ENCODE measurements at places on chromosomes 1 and 21.

DNA sequence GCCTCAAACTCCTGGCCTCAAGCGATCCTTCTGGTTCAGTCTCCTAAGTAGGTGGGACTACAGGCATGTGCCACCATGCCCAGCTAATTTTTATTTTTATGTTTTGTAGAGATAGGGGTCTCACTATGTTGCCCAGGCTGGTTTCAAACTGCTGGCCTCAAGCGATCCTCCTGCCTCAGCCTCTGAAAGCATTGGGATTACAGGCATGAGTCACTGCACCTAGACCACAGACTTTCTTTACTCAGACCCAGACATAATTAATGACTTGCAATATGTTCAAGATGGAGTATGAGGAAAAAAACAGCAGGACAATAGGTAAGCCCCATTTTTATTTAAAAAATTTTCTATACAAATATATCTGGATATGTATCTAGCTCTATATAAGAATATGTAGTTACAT lies 13.2 kb downstream of the KANK4 start:
- no peak for DNase-seq

DNA sequence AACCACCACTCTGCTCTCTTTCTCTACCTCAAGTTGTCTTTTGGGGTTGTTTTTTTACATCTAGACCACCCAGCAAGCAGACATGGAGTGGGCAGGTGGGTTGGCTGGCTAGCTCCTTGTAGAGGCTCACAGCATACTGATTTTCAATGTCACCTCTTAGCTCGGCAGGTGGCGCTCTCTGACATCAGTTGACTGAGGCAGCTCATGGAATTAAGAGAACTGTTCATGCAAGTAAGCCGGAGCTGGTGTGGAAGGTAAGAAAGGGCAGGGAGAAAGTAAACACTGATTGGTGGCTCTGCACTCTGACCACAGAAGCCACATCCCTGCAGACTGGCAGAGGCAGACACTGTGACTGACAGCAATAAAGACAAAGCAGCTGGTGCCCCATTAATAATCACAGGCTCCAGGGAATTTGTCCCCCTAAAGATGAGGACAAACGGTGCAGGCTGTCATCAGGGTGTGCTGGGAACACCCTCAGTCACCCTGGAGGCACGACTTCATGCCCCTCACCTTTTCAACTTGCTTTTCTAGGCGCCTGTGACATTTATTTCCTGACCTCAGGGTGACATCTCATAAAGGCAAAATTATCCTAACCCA lies 226.8 kb downstream of the LMX1A start:
- no peak for DNase-seq

GRCh38 chr1:35661474-35661795 lies 20.1 kb upstream of the PSMB2 start:
- no peak for DNase-seq

DNA sequence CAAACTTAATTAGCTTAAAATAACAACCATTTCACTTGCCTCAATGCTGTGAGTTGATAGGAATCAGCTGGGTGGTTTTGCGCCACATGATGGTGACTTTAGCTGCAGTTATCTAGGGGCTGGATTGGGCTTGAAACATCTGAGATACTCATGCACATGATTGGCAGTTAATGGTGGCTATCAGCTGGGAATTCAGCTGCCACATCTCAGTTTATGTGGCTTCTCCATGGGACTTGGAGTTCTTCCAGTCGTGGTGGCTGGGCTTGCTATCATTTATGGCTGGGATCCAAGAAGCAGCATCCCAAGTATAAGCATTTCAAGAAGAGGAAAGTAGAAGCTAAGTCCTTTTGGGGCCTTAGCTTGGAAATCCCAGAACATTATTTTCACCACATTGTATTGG lies 36.4 kb downstream of the PDC start:
- DNase-seq: no peak

DNA sequence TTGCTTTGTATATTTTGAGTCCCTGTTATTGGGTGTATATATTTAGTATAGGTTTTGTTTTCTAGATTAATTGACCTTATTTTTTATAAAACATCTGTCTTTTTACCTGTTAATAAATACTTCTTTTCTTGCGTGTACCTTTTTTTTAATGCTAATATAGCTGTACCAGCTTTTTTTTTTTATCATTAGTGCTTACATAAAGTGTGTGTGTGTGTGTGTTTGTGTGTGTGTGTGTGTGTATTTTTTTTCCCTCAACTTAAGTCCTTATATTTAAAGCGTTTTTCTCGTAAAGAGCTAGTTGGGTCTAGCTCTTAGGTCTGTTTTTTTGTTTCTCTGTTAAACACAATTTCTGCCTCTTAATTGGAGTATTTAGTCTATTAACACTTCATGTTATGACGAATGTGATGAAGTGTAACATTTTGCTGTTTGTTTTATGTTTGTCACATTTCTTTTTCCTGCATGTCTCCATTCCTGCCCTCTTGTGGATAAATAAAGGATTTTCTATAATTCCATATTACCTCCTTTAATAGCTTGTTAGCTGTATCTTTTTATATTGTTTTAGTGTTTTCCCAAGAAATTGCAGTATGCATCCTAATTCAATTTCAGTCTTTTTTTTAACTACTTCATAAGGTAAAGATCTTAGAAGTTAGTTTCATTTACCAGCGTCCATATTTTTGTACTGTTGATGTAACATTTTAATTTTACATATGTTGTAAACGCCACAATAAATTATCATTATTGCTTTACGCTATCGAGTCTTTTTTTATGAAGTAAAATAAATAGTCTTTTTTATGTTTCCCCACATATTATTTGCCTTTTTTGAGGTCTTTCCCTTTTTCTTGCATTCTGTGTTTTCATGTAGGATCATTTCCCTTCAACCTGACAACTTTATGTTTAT lies 4.3 kb downstream of the PRMT2 start:
- no peak for DNase-seq

GRCh38 chr21:15414057-15414456 lies 315.7 kb upstream of the USP25 start:
- DNase-seq: no peak

DNA sequence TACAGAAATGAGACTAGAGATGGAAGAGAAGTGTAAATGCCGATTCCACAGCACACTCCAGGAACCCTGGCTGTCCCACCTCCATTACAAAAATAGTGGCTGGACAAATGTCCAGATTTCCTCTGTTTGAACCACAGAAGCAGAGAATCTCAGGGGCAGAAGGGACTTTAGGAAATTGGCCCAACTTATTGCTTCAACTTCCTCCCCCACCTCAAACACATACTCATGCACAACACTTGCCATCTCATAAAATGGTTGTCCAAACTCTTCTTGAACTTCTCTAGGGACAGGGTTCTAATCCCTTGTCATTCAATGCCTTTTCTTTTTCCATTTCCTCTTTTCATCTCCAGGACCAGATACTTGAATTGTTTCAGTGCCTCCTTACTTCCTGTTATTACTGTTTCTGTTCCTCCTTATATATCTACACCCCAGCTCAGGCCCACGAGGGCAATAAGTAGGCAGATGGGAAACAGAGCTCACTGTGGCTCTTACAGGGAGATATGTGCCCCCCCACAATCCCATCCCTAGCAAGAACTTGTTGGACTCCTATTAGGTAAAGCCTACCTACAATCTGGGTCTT lies 8.5 kb upstream of the B4GALT3 start:
- DNase-seq: no peak

DNA sequence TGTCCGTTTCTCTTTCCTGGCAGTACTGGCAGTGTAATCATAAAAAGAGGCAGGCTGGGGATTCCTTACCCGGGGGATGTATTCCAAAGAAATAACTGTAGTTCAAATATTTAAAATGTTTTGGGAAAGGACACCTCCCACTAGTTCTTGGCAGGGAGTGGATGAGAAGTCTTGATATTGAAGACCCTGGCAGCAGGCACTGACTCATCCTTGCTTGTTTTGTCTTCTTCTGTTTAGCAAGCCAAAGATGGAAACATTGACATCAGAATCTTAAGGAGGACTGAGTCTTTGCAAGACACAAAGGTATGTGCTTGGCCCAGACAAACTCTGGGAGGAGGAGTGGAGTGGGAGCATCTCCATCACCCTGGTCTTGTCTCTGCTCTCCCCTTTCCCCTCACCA lies 639 bp downstream of the IL20 start:
- no peak for DNase-seq

DNA sequence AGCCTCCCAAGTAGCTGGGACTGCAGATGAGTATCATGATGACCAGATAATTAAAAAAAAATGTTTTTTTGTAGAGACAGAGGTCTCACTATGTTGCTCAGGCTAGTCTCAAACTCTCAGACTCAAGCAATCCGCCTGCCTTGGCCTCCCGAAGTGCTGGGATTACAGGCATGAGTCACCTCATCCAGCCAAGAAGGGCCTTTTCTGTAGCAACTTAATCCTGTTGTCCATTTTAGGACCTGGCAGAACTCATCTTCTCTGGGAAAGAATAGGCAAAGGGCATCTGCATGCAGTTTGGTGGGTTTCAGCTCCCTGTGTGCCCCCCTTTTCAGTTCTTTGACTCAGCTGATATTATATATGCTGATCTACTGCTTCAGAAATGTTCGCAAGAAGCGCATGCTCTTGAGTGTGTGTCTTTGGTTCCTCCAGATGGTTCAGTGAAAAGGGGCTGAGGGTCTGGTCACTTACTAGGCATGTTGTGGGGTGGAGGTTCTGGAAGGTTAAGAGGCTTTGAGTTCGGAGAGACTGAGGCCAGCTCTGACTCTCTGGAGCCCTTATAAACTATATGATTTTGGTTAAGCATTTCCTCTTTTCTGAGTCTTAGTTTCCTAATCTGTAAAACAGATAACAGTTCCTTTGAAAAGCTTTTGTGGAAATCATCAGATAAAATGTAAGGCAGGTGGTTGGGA lies 19.4 kb upstream of the SRSF4 start:
- DNase-seq: no peak

DNA sequence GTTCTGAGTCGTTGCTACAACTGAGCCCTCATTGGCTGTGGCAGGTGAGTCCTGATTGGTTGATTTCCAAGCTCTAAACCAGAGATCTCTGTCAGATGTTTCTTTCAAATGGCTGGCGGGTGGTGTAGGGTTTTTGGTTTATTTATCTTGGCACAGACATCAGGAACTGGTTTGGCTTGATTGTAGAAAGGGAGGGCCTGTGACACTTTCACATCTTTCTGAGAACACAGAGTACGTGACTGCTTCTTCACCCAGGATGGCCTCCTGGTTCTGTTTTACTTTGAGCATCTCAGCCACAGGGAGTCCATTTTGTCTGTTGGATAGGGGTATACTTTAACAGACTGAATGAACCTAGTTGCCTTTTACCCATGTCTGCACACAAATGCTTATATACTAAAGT lies 89.4 kb upstream of the GPR52 start:
- DNase-seq: no peak

- DNase-seq: peak; percentile 12
These were observed 266.9 kb downstream of the ASTN1 start for GRCh38 chr1:176897350-176898236.

- no peak for DNase-seq
These were observed 46.9 kb upstream of the PRRC2C start for GRCh38 chr1:171438441-171438840.

GRCh38 chr1:162070094-162070748 lies 730 bp downstream of the NOS1AP start:
- DNase-seq: no peak

DNA sequence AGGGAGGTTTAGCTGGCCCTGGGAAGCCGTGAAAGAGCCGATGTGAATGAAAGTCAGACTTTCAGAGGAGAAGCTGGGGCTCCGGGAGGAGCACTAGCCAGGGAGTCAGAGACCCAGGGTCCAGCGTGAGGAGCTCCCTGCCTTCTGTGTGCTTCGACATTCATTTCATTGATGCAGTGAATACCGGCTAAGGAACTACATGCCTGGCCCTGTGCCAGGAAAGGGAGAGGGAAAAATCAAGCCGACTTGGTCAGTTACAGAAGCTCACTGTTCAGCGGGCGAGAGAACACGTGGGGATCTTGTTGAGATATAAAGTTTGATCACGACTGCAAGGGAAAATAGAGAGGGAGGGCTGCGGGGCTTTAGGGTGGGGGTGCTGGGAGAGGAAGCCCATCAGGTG lies 76.7 kb upstream of the RUNX3 start:
- no peak for DNase-seq

- DNase-seq: no peak
These were observed 4.4 kb upstream of the ZSCAN20 start for GRCh38 chr1:33468011-33468410.

DNA sequence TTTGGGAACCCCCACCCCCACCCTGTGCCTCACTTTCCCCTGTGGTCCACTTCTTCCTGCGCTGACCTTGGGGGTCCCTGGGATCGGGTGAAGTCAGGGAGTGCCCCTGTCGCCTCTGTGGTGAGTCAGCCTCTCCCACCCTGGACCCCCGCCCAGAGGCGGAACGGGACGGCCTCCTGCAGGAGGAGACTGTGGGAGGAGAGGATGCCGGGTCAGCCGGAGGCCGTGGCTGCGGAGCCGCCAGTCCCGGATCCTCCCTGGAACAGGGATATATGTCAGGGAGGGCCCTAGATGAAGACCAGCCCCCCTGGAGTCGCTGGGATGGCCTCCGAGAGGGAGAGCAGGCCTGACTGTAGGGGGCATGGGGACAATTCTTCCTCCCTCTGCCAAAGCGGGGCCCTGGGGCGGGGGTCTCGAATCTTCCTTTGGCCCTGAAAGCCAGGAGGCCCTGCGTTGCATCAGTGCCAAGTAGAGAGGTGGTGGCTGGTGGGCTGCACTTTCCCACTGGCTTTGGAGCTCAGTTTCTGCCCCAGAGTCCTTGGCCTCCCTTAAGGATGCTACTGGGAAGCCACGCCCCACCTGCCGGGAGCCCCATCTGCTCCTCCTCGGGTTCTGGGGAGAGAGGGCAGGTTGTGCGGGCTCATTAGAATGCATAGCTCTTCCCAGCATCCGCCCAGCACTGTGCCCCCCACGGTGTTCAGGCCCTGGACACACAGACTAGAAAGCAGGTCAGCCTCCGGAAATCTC lies 930 bp downstream of the ARHGEF10L start:
- DNase-seq: no peak

GRCh38 chr21:41536076-41536826 lies 28.3 kb upstream of the TMPRSS2 start:
- no peak for DNase-seq

DNA sequence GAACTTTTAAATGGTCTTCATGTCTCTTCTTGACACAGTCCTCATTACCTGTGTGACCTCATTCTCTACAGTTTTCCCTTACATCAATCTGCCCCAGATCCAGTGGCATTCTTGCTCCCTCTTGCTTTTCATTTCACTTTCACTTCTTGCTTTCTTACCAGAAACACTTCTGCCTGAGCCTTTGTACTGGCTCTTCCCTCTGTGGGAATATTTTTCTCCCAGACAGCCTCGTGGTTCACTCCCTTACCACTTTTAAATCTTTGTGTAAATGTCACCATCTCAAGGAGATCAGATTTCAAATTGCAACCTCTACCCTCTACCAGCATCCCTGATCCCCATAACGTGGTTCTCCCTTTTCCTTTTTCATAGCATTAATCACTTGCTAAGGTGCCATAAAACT lies 73.2 kb downstream of the DISC1 start:
- no peak for DNase-seq

GRCh38 chr21:36535618-36536241 lies 55.8 kb upstream of the CLDN14 start:
- no peak for DNase-seq

GRCh38 chr1:38117444-38117887 lies 70.9 kb upstream of the POU3F1 start:
- DNase-seq: no peak

GRCh38 chr21:40947713-40948112 lies 100.8 kb upstream of the DSCAM start:
- no peak for DNase-seq

All from stimulated activated CD8-positive, alpha-beta memory T cell treated with anti-CD3 and anti-CD28 coated beads, Interleukin-15, amount 100 ng/mL, for 48 hours (primary cell).